ENCODE measurements at places on chromosomes 5 and 9.

DNA sequence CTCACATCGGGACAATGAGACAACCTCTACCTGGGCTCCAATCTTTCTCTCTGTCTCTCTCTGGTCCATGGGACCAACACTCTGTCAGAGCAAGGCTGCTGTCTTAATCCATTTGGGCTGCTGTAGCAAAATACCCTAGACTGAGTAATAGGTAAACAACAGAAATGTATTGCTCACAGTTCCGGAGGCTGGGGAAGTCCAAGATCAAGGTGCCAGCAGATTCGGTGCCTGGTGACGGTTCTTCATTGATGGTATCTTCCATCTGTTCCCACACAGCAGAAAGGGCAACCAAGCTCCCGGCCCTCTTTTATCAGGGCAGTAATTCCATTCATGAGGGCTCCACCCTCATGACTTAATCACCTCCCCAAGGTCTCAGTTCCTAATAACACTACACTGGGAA, 61.3 kb upstream of the SPOCK1 start:
- no peak for DNase-seq

DNA sequence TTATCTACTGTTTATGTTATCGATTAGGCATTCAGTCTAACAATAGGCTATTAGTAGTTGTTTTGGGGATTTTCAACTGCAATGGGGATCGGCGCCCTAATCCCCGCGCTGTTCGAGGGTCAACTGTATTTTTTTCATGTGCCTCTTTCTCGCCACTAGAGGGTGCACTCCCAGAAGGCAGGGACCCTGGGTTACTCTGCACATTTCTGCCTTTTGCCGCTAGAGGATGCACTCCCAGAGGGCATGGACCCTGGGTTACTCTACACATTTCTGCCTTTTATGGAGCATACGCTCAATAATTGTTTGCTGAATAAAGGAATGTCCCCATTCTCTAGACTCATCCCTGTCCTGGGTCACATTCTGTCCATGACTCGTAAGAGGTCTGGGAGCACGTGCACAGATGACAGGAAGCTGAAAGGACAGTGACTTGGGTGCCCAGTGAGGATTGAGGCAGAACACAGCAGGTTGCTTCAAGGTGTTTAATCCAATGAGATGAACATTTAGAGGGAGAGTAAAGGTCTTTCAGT, 27.9 kb upstream of the RECK start:
- peak; percentile 50 for DNase-seq

DNA sequence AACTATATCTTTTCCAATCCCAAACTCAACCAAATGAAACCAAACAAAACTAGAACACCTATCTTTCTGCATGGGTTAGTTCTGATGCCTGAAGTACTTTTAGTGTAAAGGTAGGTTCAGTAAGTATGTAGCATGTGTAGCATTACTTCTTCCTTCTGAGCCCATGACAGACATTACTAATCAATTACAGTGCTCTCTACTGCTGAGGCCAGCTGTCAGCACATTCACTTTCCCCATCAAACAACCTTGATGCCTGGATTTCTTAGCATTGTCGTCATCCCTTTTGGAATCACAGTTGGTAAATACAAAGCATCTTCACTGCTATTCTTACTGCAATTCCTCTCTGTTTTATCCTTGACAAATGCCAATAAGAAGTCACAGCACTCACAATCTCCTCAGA, 103.2 kb downstream of the PTTG1 start:
- DNase-seq = no peak

DNA sequence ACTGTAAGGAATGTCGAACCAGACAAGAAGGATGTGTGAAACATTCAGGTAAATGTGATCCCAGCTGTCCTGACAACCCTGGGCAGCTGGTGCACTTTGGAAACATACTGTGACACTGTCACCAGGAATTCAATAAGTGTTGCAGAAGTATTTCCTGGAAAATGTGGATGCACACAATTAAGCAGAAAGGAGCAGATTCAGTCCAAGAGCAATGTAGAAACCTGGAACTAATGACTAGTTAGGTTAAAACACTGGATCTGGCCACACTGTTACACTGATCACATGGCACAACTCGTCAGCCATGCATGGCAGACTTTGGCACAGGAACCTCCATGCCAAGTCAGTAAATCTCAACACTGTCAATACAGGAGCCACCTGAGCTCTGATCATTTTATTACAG, 109.0 kb downstream of the FAM174A start:
- no peak for DNase-seq

GRCh38 chr5:37836592-37837413, 3.0 kb downstream of the GDNF start:
- DNase-seq = peak; percentile 29

- no peak for DNase-seq
Measured at GRCh38 chr9:70529377-70529776, 114.9 kb upstream of the KLF9 start.

- DNase-seq = no peak
Measured at GRCh38 chr9:129582855-129583254, 38.0 kb downstream of the C9orf50 start.

- no peak for DNase-seq
Measured at GRCh38 chr9:133839822-133840329, 101.7 kb upstream of the SARDH start.

GRCh38 chr5:157212307-157212706, 31.7 kb downstream of the ITK start:
- DNase-seq = peak; percentile 12

DNA sequence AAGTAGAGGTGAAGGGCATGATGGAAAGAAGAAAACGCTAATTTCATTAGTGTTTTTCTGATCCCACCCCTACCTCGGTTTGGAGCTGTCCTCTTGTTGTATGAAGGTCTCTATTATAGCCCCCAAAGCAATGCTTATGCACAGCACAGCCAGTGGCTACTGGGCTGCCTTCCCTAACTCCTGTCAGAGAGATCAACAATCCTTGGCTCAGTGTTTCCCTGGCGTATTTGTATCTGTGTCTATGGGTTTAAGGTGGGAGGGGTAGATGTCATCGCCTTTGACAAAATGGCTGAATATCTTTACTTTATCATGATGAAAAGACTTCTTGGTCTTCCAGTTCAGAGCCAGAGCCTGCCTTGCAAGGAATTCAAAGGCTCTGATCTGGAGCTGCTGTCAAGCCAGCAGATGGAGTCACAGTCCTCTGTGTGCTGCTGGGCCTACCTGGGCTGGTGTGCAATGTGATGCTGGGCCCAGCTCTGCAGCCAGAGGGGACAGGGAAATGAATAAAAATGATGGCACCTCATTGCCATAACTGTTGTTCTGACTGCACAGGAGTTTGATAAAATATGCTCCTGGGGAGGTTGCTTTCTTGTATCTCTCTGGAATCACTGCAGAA, 20.1 kb upstream of the HSPA9 start:
- DNase-seq = no peak

DNA sequence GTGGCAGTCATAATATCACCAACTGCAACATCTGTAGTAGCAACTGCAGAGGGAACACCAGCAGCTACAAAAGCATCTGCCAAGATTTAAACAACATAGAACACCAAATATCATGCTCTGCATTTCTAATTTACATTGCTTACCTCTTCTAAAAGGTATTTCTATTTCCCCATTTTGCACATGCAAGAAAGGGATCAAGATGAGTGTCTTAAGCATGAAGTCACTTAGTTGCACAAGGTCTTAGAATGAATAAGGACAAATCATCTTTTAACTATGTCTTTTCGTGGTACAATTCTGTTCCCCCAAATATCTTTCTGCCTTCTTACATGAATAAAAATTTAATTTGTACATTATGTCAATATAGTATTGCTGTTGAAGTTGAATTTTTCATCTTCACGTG, 1746.4 kb downstream of the EFNA5 start:
- DNase-seq = no peak

DNA sequence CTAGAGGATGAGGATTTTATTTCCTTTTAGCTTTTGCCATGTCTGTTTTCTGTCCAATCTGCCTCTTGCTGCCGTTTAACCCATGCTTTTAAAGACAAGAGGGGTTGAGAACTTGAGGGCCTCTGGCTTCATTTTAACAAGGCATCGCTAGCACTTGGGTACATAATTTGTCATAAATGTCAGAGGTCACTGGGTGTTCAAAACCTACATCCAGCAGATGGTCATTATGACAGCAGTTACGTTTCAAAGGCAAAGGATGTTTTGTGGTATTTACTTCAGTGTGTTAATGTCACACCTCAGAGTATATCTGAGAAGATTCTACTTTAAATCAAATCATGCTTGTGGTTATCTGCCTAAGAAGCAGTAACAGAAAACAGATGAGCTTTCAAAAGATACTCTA, 918.3 kb downstream of the NR2F1-AS1 start:
- no peak for DNase-seq

All from KBM-7 (cell line).